ENCODE measurements at places on chromosomes 1 and 21.

DNA sequence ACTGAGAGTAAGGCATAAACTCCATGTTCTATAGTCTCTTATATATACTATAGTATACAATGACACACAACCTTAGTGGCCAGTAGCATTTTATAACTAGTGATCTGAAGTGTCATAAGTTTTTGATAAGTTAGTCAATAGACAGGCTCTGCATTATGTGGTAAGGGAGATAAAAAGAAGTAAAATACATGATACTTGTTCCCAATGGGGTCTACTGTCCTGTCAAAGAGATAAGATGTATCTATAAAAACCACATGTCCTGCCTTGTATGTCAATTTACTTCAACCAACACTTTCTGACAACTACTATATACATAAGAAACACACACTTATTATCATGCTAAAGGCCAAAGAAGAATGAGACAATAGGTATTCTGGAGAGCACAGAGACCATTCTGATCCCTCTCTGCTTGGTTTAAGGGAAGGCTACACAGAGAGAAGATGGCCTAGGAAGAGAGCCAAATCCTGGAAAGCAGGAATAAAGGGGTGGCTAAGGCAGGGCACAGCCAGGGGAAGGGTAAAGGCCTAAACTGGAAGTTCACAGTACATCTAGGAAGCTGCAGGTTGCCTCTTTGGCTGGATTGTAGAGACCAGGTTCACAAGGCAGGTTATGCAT lies 91.4 kb downstream of the LYST start:
- ATAC-seq = no peak

GRCh38 chr1:97919585-97920261 lies 1.1 kb downstream of the DPYD start:
- ATAC-seq = no peak

DNA sequence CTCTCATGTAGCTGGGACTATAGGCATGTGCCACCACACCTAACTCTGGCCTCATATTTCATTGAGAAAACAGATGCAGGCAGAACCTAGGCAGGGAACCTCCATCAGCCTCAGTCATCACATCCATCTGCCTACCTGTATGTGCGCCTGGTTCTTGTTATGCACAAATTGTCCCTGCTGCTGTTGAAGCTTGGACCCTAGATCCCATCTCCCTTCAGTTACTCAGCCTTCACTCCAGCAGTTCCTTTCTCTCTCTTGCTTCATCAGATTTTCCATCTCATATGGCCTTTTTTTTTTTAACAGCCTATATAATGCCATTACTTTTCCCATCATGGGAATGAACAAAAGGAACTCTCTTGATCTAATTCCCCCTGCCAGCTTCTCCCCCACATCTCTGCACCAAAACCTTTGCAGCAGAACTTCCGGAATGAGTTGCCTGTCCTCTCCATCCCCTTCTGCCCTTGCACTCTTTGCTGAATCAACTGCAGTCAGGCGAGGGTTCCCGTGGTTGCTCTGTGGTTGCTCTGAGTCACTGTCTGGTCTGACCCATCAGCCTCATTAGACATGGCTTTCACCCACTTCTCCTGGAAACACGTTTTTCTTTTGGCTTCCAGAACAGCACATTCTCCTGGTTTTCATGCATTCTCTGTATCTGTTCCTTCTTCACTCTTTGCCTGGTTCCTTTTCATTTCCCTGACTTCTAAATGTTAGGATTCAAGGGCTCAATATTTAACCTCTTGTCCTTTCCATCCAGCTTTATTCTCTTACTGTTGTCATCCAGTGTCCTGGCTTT lies 41.5 kb downstream of the UBE4B start:
- no peak for ATAC-seq

- peak; percentile 55 for ATAC-seq
Observed at GRCh38 chr1:207404849-207405525, 49.1 kb upstream of the CR2 start.

DNA sequence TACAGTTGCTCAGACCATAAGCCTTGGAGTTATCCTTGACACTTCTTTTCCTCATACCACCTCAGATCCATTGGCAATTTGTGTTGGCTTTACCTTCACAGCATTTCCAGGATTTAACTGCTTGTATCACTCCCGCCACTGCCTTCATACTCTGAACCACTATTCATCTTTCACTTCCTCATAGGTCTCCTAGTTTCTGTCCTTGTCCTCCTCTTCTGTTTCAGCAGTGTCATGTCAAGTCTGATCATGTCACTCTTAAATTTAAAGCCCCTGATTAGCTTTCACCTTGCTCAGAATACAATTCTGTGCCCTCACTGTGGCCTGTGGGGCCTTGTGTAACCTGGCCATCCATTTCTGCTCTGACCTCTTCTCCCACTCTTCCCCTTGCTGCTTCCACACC lies 34.7 kb upstream of the C1orf115 start:
- no peak for ATAC-seq

DNA sequence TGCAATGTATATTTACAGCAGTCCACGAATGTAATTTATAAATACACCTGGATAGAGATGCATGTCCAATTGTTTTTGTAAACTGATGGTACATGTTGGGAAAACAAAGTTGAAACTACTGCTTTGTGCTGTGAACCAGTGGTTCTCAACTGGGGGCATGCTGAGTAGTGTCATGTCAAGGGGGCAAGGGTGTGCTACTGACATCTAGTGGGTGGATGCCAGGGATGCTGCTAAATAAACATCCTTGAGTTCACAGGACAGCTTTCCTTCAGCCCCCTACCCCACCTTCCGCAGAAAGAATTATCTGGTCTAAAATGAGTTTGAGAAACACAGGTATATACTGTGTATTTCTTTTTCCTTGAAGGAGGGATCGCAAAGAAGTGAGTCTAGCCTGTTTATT lies 95.9 kb downstream of the RASAL2 start:
- peak; percentile 70 for ATAC-seq

DNA sequence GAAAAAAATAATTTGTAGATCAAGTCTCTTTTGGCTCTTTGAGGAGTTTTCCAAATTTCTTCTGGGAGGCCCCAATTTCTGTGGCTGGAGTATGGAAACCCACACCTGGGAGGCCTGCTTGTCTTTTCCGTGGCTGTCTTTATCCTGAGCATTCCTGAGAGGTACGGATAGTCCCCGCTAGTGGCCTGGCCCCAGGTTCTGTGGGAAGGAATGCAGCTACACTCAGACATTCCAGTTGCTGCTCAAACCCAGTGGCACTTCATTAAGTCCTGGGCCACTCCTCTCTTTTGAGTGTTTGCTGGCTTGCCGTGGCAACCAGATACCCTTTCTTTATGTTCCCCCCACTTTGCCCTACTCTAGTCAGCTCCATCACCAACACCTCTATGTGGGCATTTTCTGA lies 310.4 kb downstream of the ASTN1 start:
- no peak for ATAC-seq

DNA sequence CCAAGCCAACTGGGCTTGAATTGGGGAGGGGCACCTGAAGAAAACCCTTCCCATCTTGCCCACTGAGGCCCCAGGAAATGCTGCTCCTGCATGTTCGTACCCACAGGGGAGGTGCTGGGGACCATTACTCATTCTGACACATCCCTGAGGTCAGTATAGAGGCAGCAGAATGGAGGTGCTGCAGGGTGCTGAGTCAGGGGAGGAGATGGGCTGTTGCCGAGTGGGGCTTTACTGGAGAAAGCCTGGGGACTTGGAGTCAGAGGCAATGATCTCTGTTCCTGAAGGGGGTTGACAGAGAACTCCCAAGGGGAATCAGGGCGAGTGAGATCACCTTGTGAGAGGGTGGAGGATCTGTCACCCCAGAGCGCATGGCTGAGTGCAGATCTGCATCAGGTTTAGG lies 40.2 kb upstream of the KCNA10 start:
- ATAC-seq = no peak

- no peak for ATAC-seq
Observed at GRCh38 chr21:31234936-31235335, 109.1 kb downstream of the TIAM1 start.

DNA sequence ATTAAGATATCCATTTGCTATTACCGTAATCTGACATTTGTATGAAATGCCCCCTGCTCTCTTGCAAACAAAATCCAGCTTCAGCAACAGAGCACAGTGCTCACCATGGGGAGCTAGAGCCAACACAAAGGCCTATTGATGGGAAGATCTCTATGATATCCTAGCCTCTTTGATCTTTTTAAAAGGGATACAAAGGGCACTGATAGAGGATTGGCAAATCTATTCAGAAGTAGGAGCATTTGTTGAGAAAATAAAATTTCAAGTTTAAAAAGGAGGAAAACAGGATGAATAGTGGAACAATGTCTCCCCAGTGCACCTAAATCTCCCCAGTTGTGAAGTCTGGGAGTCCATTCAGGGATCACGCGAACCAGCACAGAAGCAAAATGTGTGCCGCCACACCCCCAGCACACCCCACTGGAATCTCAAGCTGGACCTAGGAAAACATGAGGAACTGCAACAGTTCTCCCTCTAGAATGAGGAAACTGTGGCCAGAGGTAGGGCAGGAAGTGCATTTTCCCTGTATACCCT lies 32.2 kb downstream of the MRAP start:
- ATAC-seq = no peak

GRCh38 chr1:150535511-150536287 lies 13.5 kb upstream of the ADAMTSL4 start:
- ATAC-seq = no peak

DNA sequence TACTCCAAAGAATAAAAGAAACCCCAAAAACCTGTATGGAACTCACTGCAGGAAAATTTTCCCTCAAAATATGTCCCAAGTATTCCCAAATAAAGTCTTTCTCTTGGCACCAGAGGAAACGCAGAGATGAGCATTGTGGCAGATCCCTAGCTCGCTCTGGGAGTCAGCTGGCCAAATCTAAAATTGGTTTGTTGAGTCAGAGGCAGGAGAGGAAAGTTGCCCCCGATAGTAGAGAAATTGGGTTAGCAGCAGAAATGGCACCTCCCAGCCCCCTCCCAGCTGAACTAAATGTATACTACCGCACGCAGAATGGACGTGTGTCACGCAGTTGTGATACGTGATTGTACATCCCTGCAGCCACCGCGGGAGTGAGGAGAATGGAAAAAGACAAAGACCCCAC lies 39.9 kb upstream of the TARBP1 start:
- ATAC-seq = no peak

- no peak for ATAC-seq
Observed at GRCh38 chr21:46092811-46093667, 4.9 kb upstream of the COL6A2 start.

- ATAC-seq = peak; percentile 75
Observed at GRCh38 chr1:3393024-3393986, 61.2 kb upstream of the ARHGEF16 start.

- ATAC-seq = peak; percentile 36
Observed at GRCh38 chr1:20124456-20125057, 5.2 kb upstream of the PLA2G2D start.

DNA sequence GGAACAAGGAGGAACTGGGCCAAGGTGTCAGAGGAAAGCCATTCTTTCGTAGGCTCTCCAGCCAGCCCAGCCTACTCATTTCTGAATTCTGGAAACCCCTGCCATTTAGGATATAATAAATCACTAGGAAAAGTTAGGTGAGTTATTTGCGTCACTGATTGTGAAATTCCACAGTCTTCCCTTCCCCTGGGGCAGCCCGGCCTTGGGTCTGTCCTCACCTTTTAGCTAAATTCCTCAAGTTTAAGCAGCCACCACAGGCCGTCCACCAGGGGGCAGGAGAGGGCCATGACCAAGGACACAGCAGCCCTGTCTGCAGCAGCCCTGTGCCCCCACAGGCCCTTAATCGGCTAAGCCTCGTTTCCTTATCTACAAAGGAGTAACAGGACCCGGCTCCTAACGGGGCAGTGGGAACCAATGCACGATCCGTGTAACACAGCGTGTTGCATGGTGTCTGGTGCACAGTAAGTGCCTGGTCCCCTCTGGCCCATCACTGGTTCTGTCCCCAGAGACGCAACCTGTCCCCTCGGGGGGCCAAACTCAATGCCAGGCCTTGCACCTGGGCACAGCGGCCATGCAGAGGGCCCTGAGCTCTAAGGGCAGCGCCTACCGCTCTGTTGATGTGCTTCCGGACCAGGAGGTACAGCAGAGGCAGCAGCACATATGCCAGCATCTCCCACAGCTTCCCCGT lies 18.1 kb downstream of the GPR157 start:
- ATAC-seq = peak; percentile 90

DNA sequence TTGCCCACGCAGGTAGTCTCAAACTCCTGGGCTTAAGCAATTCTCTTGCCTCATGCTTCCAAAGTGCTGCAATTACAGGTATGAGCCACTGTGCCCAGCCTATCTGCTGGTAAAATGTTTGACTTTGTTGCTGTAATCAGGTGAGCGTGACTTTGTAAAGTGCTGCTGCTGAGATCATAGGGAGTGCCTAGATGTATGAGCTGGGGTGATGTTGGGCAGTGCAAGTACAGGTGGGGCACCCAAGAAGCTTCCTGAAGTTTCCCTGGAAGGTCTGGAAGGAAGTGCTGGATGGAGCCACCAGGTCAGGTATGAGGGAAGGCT lies 43.1 kb downstream of the KIF21B start:
- no peak for ATAC-seq

GRCh38 chr1:43779266-43779665 lies 71.9 kb downstream of the ST3GAL3 start:
- no peak for ATAC-seq

- no peak for ATAC-seq
Observed at GRCh38 chr1:91585982-91586381, 85.3 kb downstream of the CDC7 start.

GRCh38 chr1:59979666-59980065 lies 53.1 kb upstream of the CYP2J2 start:
- peak; percentile 76 for ATAC-seq

DNA sequence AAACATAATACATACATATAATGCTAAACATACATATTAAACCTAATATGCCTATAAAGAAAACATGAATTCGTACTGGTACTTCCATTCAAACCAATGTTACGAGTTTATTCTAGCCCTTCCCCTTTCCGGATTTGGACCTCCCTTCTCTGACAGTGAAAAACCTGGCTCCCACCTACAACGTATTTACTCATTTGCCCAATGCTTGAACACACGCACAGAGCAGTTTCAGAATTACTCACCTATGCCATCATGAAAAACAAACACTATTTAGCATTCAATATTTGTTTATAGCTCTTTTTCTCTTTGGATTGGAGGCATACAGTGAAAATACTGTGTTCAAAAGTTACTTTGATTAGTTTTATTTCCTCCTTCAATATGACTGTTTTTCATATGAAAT lies 204.4 kb downstream of the LMX1A start:
- ATAC-seq = no peak

- no peak for ATAC-seq
Observed at GRCh38 chr1:212288615-212289014, 3.4 kb downstream of the PPP2R5A start.

Measured in motor neuron (in vitro differentiated cells).